NCI-H510A (cell line): ENCODE measurements at places on chromosomes 12 and 14.

DNA sequence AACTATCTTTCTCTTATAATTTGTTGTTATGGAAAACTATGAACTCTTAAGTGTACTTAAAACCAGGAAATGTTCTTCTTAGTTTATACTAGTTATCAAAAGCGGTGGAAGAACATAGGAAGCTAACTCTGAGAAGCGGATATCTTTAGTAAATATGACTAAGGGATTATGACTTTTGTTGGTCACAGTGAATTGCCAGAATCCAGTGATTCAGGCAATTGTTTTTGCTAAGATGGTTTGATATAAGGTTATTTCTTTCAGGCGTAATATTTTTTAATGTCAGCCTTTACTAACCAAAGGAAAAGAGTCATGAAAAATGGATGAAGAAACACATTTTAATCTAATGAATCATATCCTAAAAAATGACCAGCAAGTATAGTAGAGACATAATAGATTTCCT lies 473.5 kb downstream of the FOXG1 start:
- no peak for DNase-seq

DNA sequence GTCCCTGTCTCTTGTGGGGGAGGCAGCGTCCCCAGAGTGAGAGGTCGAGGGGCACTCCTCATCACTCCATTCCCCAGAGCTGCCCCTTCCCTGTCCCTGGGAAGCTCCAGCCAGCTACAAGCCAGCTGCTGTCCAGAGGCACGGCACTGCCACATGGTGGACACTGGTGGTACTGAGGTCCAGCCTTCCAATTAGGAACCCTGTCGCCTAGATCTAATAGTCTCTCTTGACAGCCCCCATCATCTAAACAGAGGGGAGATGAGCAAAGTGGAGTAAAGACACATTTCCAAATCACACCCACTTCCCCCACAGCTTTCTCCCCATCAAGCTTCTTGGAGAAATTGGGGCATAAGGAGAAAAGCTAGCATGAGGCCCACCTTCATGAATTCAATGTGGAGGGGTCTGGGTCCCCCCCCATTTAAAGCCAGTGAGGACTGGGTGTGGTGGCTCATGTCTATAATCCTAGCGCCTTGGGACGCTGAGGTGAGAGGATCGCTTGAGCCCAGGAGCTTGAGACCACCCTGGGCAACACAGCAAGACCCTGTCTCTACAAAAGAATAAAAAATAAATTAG lies 2.1 kb upstream of the INHBE start:
- peak; percentile 40 for DNase-seq

GRCh38 chr12:132356691-132357622 lies 27.6 kb upstream of the GALNT9 start:
- DNase-seq = no peak

DNA sequence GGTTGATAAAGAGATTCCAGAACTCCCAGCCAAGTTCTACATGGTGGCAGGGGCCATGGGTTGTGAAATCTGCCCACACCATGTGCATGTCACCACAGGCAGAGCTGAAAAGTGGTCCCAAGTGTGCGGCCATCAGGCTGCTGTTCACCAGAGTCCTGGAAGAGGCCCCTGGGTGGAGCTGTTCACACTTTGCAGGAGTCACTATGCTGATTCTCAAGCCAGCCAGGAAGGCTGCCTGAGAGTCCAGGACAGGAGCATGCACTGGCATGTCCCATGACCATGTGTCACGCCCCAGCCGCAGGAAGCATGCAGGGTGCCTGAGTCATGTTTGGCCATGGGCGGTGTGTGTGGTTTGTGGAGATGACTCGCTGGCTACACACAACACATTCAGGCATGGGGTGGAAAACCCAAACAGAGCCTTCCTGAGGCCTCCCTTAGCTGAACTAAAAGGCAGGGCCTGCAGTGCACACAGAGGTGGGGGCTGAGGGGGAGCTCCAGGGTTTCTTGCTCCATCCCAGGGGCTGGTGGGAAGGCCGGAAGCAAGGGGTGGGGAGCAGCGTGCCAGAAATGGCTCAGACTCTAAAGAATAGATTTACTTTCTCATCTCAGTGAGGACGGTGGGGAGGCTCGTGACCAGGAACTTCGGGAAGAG lies 19.4 kb downstream of the ABCB9 start:
- no peak for DNase-seq

DNA sequence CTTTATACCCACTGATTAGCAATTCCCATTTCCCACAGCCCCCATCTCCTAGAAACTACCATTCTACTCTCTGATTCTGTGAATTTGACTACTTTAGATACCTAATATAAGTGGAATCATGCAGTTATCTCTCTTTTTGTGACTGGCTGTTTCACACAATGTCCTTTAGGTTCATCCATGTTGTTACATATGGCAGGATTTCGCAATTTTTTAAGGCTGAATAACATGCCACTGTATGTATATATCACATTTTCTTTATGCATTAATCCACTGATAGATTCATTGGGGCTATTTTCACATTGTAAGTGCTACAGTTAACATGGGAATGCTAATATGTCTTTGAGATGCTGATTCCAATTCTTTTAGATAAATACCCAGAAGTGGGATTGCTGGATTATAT lies 11.8 kb upstream of the TBK1 start:
- no peak for DNase-seq

DNA sequence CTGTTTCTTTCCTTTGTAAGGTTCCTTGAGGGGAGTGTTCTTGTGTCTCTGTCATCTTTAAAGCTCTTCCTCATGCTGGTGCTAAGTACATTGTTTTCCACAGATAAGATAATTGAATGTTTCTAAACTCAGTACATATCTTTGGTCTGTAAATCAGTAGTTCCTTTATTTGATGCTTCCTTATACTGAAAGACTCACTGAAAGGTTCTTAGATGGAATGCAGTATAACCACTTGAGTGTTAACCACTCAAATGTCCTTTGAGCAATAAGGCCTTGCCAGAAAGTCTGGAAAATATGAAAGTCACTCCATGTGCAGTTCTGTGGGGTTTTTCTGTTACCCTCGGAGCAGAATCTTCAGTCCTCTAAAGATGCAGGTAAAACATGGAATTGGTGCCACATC lies 23.0 kb upstream of the RNU6-8 start:
- DNase-seq = no peak

DNA sequence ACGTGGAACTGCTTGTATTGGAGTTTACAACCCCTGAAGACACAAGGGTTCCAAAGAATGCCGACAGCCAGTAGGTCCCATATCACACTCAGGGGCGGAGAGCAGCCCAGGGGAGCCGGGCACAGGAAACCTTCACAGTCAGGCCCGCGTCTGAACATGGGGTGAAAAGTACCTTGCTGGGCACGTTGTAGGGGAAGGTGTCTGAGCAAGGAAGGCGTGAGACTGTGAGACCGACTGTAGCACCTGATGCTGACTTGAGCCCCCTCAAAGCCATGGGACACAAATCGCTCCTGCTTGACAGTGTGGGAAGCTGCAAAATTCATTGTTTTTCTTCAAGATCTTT lies 14.7 kb downstream of the RIMBP2 start:
- DNase-seq = no peak

DNA sequence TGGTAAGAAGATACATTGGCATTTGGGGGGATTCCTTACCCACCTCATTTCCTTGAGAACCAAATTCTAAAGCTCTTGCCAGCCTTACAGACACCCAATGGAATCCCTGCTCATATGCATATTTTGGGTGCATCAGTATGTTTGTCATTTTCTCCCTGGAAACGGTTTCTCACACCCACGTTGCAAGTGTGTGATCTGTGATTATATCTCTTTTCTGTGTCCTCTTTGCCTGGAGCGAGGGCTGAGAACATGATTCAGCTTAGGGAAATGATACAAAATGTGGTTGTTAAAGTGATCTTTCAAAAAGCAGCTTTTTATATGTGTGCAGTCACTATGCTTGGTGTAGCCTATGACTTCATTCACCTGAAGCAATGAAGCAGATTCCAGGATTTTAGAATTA lies 52.0 kb downstream of the KCNMB4 start:
- DNase-seq = no peak

DNA sequence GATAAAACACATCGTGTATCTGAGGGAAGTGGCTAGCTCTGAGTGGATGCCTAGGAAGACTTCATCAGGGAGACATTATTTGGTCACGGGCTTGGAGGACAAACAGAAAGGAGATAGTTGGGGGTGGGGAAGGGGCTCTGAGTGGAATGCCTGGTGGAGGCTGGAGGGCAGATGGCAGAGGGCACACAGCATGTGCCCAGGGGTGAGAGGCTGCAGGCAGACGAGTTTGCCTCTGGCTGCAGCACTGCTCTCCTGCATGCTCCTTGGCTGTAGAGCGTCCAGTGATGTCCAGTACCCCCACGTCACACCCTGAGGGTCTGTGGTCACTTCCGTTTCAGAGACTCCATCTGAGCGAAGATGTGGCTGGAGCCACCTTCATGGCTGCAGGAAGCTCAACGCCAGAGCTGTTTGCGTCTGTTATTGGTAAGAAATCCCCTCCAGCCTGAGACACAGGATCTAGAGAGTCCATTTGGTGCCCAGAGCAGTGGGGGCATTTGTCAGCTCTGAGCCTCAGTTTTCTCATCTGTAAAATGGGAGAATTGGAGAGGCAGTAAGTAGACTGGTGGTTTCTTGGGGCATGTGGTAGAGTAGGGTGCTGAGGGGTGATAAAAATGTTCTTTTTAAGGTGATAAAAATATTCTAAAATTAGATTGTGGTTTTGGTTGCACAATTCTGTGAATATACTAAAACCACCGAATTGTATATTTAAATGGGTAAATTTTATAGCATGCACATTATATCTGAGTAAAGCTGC lies 71.7 kb upstream of the RIN3 start:
- no peak for DNase-seq

DNA sequence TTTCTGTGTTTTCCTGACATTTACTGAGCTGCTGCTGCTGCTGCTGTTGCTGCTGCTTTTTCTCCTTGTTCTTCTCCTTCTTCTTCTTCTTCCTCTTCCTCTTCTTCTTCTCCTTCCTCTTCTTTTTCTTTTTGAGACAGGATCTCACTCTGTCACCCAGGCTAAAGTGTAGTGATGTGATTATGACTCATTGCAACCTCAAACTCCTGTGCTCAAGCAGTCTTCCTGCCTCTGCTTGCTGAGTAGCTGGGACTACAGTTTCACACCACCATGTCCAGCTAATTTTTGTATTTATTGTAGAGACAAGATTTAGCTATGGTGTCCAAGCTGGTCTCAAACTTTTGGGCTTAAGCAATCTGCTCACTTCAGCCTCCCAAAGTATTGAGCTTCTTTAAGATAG lies 95.8 kb downstream of the TMTC3 start:
- no peak for DNase-seq

DNA sequence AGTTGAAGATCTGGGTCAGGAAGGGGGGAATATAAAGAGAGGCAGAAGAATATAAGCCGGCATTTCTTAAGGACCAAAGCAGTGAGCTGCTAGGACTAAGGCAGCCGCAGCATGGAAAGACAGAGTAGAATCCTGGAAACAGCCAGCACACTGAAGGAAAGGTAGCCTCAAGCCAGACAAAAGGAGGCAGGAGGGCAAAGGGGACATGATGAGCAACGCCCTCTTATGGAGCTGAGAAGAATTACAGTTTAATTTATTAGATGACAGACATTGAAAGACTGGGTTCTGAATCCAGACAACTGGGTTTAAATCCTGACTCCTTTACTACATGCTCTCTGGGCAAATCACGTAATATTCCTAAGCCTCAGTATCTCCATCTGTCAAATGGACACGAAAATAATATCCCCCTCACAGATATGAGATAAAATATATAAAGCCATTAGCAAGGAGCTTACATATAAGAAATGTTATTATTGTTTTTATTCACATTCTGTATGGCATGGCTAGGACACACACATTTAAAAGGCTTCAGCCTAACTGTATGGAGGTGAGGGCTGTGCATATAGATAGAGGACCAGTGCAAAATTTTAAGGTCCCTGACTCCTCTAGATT lies 8.1 kb upstream of the PCED1B start:
- no peak for DNase-seq

DNA sequence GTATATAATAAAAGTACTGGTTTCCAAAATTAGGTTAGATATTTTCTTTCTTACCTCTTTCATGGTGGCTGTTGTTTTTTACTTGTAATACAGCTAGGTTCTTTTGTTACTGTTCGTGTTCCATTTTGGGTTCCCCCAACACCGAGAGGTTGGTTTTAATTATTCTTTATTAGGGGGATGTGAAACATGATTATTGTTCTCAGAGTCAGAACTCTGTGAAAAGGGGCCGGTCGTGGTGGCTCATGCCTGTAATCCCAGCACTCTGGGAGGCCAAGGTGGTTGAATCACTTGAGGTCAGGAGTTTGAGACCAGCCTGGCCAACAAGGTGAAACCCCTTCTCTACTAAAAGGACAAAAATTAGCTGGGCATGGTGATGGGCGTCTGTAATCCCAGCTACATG lies 108.1 kb downstream of the BICD1 start:
- no peak for DNase-seq

DNA sequence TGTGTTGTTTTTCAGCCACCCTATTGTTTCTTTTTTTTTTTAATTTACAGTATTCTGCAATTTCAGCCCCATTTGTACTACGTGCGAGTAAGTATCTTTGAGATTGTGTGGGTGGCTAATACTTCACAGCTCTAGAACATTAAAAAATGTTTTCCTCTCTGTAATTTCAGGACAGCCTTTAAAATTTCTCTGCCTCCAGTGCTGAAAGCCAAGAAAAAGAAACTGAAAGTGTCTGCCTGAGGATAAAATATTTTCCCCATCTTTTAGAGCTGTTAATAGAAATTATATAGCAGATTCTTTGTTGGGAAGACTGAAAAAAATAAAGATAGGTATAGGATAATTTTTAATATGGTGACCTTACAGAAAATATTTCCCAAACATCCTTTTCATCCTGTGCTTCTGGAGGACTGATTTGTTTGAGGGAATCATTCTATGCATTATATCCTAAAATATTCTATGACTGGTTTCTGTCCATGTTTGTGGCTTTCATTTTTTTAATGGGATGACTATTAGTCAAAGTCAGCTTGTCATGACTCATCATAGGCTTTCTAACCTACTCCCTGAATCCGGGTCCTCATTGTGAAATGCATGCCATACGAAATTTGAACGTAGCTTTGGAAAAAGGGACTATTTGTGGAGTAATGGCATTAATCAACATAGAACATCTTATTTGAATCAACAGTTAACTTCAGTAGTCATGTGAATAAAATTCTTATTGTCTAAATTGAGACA lies 10.8 kb upstream of the TCTN2 start:
- no peak for DNase-seq

DNA sequence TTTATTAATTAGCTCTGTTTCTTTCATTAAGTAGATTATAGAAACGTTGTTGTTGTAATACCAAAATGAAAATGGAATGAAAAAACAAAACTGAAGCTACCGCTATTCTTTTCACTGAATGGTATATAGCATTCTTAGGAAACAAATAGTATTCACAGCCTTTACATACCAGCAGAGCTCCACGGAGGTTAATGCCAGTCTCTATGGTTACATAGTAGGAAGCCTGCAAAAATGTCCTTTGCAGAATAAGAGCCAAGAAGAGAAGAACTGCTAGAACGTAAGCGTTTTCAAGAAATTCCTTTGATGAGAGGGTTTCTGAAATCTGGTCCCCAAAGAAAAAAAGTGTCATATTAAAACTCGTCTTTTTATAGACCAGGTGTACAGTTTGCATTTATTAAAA lies 30.6 kb downstream of the ABCC9 start:
- no peak for DNase-seq

- no peak for DNase-seq
Observed at GRCh38 chr14:66010695-66011094, 475.5 kb upstream of the CCDC196 start.

- DNase-seq = no peak
Observed at GRCh38 chr14:98293576-98293975, 978.4 kb downstream of the BCL11B start.

- no peak for DNase-seq
Observed at GRCh38 chr14:104891664-104892530, 26.8 kb downstream of the CEP170B start.

GRCh38 chr12:12941450-12942350 lies 10.3 kb downstream of the GPRC5D start:
- no peak for DNase-seq
